LHCN-M2 (cell line): ENCODE measurements at places on chromosomes 11 and 22.
A peak's percentile ranks its signal among the peaks of the same experiment; 100 is the strongest.

DNA sequence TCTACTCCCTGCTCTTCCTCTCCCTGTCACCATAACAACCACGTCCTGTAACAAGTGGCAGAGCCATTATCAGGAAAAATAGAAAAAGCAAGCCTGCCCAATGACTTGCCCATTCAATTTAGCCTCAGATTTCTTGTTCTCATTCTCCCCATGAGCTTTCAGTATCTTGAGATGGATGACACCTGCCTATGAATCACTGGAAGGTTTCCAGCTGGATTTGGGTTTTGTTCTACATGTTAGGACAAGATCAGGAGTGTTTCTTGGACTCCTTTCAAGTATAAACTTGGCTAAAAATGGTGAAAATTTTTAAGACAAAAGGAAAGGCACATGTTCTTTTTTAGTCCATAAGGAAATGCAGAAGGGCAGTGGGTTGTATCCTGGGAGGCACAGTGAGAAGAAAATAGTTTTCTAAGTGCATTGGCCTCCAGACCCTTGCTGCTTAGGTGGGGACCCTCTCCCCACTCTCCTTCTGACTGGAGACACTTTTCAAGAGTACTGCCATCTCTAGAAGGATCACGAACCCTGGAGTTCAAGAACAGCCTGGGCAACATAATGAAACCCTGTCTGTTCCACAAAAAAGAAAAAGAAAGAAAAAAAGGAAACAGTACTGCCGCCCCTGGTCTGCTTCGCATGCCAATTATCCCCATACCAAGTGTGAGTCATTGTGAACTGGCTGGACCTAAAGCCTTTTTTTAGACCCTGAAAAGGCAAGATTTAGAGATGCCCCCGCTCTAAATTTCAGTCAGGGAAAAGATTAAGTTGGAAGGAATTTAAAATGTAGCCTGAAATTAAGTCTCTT, 51.0 kb downstream of the MTNR1B start:
- DNase-seq = peak; percentile 87

DNA sequence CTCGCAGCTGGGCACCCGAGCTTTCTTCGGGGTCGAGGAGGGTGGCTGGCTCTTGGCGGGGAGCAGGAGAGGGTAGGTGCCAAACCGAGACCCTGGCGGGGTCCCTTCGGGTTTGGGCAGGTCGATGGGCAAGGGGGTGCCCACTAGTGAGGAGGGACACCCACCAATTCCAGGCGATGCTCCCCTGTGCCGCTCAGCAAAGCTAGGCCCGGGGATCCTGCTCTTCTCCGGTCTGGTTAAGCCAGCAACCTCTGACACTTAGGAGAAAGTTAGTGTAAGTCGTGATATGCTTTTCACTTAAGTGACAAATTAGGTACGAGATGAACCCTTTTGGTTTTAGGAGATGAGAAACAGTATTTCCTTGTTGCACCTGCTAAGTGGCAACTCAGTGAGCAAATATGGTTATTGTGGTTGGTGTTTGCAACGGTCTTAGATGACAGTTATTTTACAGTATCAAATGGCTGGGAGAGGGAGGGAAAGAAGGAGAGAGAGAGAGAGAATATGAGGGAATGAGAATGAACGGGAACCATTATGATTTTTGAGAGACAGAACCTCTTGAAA, 565 bp downstream of the NUCB2 start:
- DNase-seq = peak; percentile 81

GRCh38 chr11:122126024-122126688, 10.1 kb upstream of the BLID start:
- DNase-seq = no peak

DNA sequence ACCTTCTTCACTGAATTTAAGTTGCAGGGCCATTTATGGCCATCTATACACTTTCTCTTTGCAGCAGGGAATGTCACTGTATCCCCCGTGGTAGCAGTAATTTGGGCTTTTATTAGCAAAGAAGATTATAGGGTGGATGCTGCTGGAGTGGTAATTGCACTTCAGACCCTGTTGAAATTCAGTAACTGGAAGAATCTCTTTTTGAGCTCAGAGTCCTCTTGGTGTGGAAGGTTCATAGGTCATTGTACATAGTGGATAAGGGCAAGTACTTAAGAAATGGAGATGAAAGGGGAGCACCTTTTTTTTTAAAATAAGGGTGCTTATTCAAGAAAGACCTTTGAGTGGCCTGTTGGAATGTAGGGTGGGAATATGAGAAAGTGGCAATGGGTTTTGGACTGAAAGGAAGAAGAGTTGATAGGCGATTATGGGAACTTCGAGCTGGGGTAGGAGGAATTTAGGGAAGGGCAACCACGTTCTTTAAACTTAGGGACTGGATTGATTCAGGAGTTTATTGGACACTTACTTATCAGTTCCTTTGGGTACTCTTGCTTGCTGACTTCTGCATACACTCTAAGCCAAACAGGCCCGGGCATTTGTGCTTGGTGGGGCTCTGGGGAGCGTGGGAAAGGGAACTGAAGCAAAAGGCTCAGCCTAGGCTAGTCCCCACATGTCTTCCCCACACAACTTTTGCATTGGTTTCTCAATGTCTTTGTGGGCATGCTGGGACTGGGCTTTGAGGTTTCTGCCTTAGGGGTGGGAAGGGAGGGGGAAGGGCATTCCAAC, 26.5 kb downstream of the CTNND1 start:
- DNase-seq = peak; percentile 41

DNA sequence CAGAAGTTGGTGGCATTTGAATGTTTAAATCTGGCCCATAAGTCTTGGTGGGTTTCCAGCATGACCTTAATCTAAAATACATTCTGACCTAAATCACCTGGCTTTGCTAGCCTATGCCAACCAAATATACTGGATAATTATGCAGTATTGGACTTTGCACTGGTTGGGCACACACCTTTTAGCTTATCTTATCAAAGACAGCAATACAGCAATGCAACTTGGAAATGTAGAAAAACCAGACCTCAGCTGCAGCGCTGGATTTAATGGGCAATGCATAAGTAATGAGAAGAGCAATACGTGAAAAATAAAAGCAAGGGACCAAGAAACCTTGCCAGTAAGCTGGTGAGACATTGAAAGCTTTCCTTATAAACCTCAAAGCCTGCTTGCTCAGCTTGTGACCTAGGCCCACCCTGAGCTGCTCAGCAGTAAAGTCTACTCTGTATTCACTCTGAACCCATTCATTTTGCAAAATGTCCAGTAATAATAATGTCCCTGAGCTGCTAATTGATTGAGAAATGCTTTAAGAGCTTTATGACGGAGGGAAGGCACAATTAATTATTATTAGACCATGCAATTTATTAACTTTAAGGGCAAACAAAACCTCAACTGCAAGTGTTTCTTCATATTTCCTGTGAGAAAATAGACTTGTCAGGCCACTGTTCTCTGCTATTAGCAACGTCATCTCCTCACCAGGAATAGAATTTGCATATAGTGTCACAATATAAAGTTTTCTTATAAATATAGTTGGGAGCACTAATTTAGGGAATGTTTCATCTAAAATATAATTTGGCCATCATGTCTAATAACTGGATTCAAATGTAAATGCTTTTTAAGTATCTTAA, 49.4 kb upstream of the CEP295 start:
- DNase-seq = no peak

GRCh38 chr11:59523541-59523940, 12.2 kb downstream of the OR4D9 start:
- no peak for DNase-seq

DNA sequence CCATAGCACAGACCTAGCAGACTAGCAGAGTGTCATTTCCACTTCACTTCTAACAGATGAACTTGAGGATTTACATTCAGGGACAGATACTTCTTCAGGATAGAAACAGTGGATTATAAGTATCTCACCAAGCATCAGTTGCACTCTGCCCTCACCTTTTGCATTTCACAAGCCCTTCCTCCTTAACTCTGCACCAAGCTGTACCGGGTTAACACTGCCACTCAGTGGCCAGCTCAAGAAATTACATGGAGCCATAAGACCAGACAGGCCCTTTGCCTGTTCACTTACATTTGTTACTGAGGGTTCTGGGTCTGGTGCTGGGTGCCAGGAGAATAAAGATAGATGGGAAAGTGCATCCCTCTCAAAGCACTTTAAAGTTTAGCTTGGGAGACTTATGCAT, 309.8 kb downstream of the SHANK2 start:
- no peak for DNase-seq

DNA sequence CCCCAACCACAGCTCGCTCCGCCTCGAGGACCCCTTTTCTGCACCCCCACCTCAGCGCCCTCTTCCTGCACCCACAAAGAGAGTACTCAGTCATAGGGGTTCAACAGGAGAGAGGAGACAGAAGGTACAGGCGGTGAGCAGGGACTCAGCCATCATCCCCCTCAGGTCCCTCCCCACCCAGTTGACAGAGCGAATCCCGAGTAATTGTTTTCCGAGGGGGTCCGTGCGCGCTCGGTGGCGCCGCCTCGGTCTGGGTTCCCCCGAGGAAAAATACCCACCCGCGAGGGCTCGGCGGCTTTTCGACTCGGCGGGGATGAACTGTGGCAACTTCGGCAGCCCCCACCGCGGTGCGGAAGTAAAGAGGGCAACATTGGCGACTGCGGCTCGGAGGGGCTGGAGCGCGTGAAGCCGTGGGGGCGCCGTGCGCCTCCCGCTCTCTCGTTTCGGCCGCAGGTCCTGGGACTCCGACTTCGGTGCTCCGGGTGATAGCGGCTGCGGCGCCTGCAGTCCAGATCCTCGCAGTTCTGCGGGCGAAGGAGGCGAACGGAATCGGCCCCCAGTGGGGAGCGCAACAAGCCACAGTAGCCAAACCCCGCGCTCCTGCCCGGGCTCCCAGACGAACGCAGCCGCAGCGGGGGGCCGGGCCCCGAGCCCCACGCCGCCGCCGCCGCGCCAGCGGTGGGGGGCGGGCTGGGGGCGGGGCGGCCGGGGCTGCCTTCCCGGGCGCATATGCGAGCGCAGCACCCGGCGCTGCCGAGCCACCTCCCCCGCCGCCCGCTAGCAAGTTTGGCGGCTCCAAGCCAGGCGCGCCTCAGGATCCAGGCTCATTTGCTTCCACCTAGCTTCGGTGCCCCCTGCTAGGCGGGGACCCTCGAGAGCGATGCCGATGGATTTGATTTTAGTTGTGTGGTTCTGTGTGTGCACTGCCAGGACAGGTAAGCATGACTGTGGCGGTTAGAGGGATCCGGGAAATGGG, at the start of gene NELL1:
NELL1 (plus strand) TSS at position 743 of the 976 bp plus-strand sequence.
- no peak for DNase-seq

DNA sequence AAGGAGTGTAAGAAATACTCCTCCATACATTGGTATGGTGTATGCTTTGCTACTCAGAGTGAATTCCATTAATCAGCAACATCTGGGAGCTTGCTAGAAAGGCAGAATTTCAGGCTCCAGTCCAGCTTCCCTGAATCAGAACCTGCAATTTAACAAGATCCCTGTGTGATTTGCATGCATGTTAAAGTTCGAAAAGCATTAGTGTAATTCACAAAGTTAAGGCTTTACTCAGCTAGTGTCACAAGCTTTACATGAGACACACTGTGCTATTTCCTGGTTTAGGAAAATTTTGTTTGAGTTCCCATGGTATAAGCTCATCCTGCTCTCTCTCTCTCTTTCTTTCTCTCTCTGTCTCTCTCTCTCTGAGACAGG, 37.0 kb upstream of the HEPHL1 start:
- no peak for DNase-seq

DNA sequence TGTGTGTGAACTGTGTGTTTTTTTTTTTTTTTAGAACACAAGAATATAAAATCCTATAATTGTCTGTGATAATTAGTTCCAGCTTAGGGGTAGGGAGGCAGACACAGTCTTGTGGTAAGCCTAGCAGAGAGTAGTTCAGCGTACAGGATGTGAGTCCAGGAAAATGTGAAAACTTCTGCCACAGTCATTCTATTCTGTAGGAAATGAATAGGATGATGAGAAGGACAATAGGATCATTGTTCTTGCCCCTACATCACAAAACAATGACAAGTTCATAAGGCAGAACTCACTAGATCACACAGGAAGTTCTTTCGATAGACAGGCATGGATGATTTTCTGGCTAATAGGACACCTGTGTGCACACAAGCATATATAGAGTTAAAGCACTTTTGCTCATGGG, 132.2 kb downstream of the NAV2 start:
- DNase-seq = no peak

DNA sequence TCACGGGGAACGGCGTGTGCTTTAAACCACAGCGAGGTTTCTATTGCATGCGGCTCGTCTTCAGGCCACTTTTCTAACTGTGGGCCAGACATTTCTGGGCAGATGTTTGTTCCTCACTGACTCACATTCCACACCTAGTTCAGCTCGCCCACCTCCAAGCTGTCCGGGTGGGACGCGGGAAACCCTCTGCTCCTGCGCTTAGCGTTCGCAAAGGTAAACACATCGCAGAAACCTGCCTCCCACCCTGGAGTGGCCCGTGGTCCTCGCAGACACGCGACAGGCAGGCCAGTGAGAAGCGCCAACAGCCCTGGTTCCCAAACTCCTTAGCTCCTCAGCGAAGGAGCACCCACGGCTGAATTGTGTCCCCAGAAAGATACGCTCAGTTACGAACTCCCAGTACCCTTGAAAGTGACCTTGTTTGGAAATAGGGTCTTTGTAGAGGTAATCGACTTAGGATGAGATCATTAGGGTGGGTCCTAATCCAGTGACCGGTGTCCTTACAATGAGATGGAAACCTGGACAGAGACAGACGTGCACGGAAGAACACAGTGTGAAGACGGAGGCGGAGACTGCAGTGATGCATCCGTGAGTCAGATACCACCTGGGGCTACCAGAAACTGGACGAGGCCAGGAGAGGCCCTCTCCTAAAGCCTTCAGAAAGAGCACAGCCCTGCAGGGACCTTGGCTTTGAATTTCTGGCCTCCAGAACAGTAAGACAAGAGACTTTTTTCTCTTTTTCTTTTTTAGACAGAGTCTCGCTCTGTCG, 82.7 kb downstream of the CELSR1 start:
- no peak for DNase-seq

DNA sequence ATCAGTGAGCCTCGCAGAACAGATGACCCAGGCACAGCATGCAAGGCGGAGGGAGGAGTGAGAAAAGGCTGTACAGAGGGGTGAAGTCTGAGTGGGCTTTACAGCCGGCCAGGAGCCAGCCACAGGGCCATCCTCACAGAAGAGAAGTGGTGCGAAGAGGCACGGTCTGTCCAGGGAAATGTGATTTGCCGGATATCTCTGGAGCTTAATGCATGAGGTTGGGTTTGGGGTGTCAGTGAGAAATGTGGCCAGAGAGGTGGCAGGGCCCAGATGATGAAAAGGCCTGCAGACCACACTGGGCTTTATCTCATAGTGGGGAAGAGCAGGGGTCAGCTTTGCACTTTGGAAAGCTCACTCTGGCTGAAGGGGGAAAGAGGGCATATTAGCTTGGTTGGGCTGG, 255.2 kb downstream of the BUD13 start:
- DNase-seq = no peak

- peak; percentile 1 for DNase-seq
Observed at GRCh38 chr11:95341221-95341620, 110.2 kb upstream of the SESN3 start.
